Activated T-cell treated with anti-CD3 and anti-CD28 coated beads for 48 hours (primary cell): ENCODE measurements at places on chromosomes 12 and 14.

GRCh38 chr12:8018666-8019581, 13.6 kb upstream of the FOXJ2 start:
- no peak for DNase-seq

DNA sequence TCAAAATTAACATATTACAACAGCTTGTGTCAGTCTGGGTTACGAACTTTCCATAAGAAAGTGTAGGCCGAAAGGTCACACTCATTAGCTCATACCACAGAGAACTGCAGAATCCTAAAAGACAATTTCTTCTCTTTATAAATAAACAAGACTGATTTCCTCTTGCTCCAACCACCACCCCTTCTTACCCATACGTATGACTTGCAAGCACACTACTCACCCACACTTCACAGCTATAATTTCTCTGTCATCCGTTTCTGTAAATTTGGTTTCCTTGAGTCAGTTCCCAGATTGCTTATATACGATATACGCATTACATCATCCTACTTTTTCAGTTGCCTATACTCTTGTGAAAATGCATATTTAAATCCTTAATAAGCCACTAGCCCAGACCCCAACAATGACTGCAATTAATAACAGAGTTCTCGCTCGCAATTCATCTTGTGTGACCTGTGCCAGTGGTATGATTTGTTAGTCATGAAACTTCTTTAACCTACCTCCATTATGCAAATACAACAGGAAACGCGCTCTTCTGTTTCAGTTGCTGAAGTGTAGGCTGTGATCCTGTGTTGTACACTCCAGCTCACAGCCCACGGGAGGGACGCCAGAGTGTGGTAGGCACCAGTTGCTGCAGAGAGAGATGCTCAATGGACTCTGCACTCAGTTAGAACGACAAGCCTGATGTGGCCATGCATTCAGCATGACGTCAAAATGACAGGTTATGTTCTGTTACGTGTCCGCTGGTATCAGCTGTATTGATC, 417.6 kb downstream of the PDZRN4 start:
- no peak for DNase-seq

- DNase-seq: no peak
Measured at GRCh38 chr14:85867450-85867849, 337.5 kb downstream of the FLRT2 start.

DNA sequence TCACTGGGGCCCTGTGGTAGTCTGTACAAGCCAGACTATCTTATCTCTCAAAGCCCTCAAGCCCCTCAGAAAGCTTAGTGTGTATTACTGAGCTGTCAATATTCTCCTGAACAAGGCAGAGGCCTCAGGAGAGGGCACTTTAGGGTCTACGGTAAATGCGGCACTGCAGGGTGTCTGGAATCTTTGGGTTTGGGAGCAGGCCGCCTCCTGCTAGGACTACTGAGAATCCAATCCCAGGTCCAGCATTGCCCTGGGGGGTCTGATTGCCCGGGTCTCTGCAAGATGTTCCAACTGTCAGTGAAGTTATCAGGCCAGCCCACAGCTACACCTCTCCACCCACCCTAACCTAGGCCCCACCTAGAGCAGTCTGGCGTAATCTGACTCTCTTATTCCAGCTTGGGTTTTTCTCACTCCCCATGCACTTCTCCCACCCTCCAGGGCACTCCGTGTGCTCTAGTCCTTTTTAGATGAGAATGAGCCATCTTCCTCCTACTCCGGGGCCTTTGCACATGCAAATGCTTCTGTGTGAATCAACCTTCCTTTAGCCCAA, 4.3 kb upstream of the ZFP36L1 start:
- DNase-seq: no peak

DNA sequence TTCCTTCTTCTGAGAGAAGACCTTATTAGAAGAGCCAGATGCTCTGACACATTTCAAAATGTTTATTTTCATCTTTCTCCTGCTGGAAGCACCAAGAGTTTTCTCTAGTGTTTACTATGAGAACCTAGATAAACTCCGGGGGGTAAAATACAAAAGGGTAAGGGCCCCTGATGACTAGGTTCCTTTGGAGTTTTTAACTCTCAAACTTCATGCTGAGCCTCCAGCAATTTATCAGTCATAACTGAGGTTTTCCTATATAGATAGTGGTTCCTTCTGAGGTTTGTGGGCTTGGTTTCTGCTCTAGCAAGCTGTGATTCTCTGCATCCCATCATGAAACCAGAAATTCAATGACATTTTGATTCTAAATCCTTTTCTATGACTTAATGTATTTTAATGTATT, 210.9 kb downstream of the LRFN5 start:
- DNase-seq: no peak

DNA sequence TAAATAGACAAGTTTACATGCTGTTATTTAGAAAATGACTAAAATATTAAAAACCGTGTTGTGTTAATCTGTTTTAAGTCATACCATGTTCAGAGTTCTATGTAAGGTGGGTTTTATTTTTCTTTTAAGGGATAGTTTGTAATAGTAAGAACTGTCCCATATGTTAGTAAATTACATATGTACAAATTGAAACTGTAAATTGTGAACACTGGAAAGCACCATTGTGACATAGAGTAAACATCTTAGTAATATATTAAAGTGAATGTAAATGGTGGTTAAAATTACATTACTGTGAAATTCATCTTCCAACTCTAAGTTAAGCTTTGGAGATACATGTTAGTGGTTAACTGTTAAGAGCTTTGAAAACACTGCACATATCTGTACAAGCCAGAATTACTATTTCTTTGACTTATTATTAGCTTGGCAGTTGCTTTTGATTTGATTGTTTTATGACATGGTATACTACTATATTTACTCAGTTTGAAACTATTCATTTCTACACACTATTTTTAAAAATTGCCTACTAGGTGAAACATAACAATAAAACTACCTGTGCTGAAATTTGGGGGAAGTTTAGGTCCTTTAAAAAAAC, 27.4 kb upstream of the DIP2B start:
- no peak for DNase-seq

- DNase-seq: no peak
Measured at GRCh38 chr14:71905860-71906259, 26.4 kb upstream of the RGS6 start.

GRCh38 chr12:1948883-1949282, 30.4 kb upstream of the CACNA2D4 start:
- no peak for DNase-seq

- DNase-seq: no peak
Measured at GRCh38 chr12:58586762-58587161, 333.5 kb downstream of the LRIG3 start.

DNA sequence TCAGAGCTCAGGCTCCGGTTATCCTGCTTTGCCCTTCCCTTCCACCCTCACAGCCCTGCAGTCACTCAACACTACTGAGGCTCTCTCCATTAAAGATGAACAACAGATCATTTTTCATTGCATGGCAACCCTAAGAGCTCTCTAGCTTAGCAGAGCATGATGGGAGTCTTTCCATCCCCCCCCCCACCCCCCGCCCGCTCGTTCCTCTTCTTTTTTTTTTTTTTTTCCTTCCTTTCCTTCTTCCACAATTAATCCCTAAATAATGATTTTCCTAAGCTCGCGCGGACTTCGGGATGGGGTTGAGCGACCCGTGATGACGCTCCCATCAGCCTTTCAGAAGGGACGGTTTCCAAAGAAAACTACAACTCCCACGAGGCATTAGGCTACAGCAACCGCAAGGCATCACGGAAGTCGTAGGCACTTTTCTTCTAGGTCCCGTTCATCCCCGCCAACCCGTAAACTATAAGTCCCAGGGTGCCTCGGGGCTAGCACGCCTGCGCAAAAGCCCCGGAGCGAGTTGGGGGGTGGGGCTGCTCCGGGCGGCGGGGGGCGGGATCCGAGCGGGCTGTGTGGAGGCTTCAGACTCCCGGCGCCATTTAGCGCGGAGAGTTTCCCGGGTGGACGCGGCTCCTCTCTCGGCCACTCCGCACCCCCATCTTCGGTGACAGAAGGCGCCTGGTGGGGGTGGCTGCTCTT, at the start of gene WNK1:
WNK1 (plus strand) TSS at position 581 of the 696 bp plus-strand sequence. CDS start 987 bp downstream, outside the sequence.
- DNase-seq: peak; percentile 98

DNA sequence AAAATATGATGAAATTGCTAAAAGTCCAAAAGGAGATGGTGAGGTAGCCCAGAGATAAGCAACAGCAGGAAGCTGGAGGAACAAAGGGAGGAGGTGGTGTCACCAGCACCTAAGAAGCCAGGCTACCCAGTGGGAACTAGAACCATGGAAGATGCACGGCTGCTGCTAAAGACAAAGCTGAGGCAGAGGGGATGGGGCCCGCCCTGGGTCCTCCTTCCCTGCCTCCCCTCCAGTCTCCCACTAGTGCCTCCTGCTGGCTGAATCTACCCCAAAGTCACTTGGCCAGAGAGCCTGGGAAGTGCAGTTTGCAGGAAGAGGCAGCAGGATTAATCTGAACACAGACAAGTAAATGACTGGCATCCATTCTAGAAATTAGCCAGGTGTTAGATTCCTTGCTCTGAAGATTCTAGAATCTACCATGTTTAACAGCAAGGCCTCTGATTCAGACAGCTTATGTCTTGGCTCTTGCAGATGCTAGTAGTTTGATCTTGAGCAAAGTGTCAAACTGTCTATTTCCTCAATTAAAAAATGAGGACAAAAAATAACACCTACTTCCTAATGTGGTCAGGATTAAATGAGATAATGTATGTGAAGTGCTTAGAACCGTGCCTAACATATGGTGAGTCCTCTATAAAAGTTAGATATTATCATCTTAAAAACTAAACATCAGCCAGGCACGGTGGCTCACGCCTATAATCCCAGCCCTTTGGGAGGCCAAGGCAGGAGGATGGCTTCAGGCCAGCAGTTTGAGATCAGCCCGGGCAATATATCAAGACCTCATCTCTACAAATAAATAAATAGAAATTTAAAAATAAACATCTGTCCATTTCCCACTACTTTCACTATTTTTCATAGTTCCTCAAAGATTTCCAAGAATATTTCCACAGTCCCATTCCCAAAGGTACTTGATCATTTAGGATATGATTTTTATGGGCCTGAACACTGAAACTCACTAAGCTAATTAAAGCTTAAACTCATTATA, 5.8 kb upstream of the LRP10 start:
- no peak for DNase-seq

DNA sequence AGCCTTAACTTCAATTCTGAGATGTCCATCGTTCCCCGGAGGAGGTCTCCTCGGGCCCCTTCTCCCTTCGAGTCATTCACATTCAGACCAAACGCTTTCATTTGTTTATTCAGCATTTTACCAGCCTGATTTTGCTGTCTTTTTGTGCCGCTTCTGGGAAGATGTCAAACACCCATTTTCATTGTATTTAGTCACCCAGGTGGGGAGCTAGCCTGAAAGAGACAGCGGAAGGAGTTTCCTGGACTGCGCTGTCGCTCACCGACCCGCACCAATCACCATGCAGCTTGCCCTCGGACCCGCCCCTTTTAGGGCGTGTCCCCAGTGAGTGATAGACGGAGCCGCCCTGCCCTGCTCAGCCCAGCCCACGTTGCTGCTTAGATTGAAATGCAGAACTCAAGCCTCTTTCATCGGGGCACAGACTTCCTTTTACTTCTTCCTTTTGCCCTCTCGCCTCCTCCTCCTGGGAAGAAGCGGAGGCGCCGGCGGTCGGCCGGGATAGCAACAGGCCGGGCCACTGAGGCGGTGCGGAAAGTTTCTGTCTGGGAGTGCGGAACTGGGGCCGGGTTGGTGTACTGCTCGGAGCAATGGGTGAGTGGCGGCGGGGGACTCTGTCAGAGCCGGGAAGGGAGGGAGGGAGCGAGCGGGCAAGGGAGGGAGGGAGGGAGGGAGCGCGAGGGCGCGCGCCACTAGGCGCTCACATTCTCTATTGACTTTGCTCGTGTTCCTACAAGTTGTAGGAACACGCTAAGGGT, at the start of gene PAX9:
PAX9 (plus strand) TSS at position 355 of the 752 bp plus-strand sequence; CDS start at position 585, 230 bp downstream.
- DNase-seq: peak; percentile 53

- no peak for DNase-seq
Measured at GRCh38 chr12:106066051-106066705, 72.6 kb downstream of the NUAK1 start.

DNA sequence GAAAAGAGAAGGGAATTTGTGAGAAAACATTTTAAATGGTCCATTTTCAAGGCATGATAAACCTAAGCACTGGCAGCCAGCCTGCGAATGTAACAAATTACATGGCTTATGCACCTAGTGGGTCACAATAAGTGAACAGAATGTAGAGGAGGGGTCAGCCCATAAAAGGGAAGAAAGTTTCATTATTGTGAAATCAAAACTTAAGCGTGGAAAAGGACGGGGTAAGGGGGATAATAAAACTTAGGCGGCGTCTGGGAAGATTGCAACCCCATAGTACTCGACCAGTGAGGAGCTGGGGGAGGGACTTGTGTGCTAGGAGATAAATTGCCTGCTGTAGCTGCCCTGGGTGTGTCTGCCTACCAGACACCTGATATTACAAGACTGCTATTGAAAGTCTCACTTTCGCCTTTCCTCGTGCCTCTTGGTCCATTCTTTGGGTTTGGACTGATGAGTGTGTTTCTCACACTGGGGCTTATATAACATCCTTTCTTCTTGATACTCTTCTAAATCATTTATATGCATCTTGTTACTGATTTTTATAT, 40.6 kb downstream of the ZDHHC17 start:
- no peak for DNase-seq

DNA sequence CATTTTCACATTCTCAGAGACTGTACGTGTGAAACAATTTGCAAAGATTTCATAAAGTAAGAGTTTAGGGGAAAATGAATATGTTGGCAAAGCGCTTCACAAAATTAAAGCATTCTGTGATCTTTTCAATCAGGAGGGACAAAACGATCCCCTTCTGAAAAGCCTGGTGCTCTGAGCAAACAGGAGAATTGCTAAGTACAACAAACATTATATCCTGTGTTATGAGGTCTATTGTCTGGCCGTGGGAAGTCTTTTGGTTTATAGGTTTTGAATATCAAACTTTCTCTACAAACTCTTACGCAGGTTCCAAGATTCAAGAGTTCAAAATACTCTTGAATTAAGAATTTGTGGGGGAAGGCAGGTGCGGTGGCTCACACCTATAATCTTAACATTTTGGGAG, 7.2 kb upstream of the FOXN3 start:
- DNase-seq: no peak

DNA sequence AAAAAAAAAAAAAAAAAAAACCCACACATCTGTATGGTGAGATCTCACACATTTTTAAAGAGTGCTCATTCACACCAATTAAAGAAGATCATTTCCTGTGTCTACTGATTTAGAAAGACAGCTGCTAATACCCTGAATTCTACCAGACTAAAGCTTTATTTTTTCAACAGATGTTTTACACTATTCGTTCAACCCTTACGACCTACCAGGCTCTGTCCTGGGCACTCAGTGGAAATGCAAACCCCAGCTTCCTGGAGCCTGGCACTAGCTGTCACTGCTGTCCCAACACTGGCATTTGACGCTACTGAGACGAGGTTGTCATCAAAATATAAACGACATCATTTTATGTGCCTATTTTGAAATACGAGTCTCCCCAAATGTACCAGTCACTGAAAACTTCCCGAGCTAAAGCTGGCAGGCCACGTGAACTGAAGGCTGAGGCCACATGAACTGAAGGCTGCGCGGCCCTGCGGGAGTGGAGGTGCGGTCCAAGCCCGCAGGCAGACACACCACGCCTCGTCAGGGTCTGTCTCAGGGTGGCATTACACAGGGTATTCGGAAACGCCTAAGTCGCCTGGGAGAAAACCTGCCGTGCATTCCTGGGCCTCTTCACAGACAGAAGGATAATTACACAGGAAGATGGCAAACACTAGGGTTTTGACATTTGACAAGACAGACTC, 27.2 kb downstream of the SLC15A4 start:
- no peak for DNase-seq
